ENCODE measurements at places on chromosomes 3 and 15. TPM values are rescaled to one million over a fixed set of nuclear protein-coding genes. Genes with fewer than 3 reads are reported as not detected.

- no peak for DNase-seq
Observed at GRCh38 chr15:47388299-47388698, 329.0 kb upstream of the SEMA6D start.

Gene SFMBT1
- total RNA-seq = 15.1 TPM

GRCh38 chr3:184757022-184757651, 45.3 kb upstream of the MAGEF1 start:
- DNase-seq = peak; percentile 52

GRCh38 chr3:123782488-123782887, 101.6 kb downstream of the MYLK start:
- no peak for DNase-seq

DNA sequence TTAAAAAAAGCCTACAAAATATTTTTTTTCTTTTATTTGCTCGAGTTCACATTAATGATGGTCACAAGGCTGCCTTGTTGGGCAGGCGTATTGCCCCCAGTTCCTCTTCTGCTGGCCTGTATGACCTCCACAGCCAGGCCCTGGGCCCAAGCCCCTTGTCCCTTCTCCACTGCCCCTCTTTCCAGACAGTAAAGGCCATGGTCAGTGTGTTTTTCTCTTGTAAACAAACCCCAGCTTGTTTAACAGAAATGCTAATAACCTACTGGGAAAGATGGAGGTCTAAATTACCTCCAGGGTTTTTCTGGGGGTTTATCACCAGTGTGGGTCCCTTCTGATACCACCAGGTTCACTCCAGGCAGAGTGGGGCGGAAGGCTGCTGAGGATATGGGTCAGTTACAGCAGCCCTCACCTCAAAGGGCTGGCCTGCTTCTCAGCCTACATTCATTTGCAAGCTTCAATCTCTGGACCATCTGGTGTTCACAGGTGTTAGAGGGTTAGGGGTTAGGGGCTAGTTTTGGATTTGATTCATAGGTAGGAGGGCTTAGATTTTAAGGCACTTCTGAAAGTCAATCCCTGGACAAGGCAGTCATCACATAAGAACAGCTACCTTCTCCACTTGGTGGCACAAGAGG, 2.0 kb upstream of the MANF start:
- DNase-seq = no peak

DNA sequence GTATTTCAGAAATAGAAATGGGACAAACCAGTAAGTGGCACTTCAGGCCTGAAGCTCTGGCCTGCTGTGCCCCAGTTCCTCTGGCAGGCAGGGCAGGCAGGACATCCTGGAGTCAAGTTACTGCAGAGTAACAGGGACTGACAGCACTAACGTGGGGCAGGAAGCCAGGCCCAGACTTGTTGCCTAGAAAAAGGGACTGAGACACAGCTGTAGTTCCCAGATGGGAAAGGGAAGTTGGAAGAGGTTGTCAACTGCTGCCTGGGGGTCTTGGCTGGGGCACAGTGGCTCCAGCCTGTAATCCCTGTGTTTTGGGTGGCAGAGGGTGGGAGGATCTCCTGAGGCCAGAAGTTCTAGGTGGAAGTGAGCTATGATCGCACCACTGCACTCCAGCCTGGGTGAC, 171.9 kb downstream of the FMN1 start:
- DNase-seq = no peak

DNA sequence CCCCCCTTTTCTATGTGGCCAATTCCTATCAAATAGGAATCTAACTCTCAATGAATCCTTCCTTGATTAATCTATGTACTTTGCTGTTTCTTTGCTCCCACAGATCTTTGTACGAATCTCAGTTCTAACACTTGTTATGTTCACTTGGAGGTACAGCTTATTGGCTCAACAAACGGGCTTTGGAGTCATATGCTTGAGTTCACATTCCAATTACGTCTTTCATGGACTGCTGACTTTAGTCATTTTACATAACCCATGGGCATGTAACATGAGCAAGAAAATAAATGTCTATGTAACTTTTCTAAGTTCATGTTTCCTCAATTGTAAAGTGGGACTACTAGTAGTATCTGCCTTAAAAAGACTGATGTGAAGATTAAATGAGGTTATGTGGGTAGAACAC, 123.2 kb upstream of the TBC1D5 start:
- DNase-seq = no peak

DNA sequence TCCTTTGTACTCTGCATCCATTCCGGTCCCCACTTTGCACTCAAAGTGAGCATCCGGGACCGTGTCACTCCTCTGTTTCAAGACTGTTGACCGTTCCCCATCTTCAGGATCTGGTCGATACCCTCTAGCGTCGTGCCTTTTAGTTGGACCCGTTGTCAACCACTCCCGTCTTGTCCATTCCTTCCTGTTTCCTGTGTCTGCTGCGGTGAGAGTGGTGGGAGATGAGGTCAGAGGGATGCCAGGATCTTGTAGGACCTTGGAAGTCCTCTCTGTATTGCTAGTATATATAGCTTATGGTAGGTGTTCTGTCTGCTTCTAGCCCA, 624 bp downstream of the BRK1 start:
- DNase-seq = peak; percentile 53

- DNase-seq = no peak
Observed at GRCh38 chr3:55452886-55453285, 34.2 kb downstream of the WNT5A start.

Gene FLNB
- total RNA-seq = 207 TPM

Gene OR5K2
- total RNA-seq = not detected

Gene CXCR6
- total RNA-seq = not detected

DNA sequence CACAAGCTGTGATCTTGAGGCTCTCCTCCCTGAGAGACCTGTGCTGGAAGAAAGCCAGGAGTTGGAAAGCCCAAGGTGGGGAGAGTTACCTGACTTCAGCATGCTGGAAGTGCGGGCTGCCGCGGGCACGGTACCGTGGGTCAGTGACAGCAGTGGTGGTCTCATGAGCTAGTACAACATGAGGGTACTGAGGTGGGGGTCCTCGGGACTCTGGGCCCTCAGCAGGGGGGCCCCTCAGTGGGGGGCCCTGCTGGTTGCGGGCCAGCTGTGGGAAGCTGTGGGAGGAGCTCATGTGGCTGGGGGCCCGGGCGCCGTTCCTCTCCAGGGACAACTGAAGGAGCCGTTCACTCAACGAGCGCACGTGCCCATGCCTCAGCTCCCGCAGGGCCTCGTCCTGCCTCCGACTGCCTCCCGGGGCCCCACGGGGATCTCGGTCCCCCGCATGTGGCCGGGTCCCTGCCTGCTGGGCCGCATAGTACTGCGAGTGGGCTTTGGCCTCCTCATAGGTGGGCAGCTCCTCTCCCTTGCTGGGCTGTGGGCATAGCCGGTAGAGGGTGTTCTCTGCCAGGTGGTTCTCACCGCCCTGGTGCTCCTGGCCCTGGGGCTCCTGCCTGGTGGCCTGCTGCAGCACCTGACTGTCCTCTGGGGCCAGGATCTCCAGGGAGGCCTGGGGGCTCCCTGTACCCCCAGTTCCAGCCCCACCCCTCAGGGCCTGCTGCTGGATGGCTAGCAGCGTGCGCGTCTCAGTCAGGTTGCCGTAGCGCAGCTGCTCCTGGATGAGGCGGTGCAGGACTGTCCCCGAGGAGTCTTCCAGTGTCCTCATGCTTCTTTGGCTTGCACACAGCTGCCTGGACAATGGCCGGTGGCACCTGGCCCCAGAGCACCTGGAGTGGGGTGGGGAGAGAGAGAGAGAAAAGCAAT, 3.4 kb downstream of the AMOTL2 start:
- no peak for DNase-seq

Gene ITIH3
- 8.9 TPM for total RNA-seq

DNA sequence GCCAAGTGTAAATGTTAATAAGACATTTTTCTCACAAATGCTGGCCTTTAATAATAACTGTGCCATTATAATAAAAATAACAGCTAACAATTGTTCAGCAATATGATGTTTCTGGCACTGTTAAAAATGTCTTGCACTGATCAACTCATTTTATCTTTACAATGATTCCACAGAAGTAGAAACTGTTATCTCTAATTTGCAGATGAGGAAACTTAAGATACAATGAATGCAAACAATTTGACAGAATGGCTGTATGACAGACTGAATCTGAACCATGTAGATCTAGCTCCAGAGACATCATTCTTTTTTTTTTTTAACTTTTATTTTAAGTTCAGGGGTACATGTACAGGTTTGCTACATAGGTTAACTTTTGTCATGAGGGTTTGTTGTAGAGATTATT, 755.0 kb downstream of the TBL1XR1 start:
- DNase-seq = no peak

DNA sequence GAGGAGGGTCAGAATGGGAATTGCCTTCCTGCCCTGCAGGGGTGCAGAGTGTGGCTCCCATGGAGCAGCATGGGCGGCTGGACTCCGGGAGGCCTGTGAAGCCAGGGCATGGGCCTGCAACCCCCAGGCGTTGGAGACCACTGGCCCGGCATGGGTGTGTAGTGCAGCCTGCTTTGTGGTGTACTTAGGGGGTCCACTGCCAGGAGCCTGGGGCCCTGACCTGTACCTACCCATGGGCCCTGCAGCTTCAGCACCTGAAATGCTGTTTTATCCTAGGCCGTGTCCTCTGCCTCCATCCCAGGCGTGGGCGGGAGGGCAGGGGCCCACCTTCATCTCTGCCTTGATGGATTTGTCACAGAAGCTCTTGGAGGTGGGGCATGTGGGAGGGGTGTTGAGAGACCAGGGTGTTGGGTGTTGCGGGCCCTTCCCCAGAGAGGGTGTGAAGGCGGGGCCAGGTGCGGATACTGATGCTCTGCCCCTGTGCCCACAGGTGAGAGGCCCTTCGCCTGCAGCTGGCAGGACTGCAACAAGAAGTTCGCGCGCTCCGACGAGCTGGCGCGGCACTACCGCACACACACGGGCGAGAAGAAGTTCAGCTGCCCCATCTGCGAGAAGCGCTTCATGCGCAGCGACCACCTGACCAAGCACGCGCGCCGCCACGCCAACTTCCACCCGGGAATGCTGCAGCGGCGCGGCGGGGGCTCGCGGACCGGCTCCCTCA, 45.0 kb downstream of the KLF13 start:
- DNase-seq = no peak

GRCh38 chr3:71300951-71301393, 282.6 kb downstream of the FOXP1 start:
- DNase-seq = no peak

DNA sequence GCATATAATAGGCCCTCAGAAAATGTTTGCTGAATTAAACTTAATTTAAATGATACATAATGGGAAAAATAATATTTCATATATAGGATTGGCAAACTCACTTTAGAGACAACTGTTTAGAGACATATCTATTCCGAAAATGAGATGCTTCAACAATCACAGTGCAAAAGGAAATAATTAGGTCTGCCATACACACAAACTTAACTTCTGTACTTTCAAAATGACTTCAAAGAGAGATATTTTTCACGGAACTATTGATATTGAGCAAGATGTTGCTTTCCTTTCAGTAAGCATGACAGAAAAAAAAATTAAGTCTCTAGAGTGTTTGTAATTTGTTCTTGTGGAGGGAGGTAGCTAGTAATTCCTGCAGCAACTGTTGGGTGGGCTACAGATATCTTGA, 769.5 kb downstream of the TUSC7 start:
- DNase-seq = no peak

GRCh38 chr3:76912841-76913383, 127.0 kb upstream of the ROBO2 start:
- no peak for DNase-seq

Gene PPP1R14D
- not detected for total RNA-seq

GRCh38 chr3:111858642-111859041, 423 bp upstream of the PHLDB2 start:
- DNase-seq = no peak

DNA sequence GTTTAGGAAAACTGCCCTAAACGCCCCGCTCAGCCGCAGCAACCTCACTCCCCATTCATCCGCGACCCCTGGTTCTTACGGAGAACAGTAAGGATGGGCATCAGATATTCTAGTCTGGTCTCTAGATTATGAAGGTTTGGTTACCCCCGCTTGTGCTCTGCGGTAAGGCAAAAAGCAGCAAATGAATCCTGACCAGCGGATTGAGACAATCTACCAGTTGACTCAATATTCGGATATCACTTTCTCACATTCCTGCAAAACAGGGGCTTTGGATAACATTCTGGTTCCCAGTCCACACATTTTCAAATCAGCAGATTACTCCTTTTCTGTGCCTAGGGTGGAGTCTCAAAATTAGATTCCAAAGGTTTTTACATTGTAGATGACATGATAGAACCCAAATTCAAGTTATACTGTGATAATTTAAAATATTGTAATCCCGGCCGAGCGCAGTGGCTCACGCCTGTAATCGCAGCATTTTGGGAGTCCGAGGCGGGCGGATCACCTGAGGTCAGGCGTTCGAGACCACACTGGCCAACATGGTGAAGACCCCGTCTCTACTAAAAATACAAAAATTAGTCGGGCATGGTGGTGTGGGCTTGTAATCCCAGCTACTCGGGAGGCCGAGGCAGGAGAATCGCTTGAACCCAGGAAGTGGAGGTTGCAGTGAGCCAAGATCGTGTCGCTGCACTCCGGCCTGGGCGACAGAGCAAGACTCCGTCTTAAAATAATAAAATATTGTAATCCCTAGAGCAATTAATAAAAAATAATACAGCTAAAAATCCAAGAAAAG, 1.1 kb upstream of the CYFIP1 start:
- no peak for DNase-seq

Gene ALG3
- total RNA-seq = 30.1 TPM

Gene ACKR4
- not detected for total RNA-seq

DNA sequence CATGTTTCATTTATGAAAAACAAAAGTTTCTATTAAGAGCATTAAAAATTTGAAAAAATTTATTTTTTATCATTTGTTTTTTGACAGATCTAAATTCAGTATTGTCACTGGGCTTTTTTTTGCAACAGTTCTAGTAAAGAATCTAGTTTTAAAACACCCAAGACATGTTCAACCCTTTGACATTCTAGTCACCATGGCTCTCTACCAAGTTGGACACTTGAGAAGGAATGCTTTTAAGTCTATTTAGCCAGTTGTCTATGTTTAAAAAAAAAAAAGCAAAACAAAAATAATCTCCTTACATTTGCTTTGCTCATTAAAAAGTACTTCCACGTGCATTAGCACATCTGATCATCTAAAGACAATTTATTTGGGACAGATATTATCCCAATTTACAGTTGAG, 417.5 kb downstream of the RSL24D1 start:
- no peak for DNase-seq

DNA sequence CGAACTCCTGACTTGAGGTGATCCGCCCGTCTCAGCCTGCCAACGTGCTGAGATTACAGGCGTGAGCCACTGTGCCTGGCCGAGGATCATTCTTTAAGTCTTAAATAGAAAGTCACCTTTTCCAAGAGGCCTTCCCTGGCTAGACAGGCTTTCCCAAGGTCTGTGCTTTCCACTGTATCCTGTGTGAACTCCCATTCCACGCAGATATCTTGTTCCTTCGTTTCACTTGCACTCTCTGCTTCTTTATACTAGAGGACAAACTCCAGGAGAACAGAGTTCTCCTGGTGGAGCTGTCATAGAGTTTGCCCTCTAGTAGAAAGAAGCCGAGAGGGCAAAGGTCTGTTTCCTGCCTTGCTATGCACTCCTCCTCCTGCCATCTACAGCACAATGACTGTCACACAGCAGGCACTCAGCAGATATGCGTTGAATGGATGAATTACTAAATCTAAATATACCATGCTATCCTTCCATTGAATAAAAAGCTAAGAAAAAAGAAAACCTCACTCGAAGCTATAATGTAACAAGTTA, 211.2 kb downstream of the FOXP1 start:
- no peak for DNase-seq

Gene ATOSA
- 4.0 TPM for total RNA-seq

- DNase-seq = no peak
Observed at GRCh38 chr15:48890375-48890972, 12.5 kb downstream of the EID1 start.

Gene ZNF385D
- total RNA-seq = not detected

Gene UBR1
- 39.2 TPM for total RNA-seq

Data from SJSA1 (cell line).